Stimulated activated CD8-positive, alpha-beta memory T cell treated with anti-CD3 and anti-CD28 coated beads, Interleukin-15, amount 100 ng/mL, for 24 hours (primary cell): ENCODE measurements at places on chromosomes 6 and 20.

GRCh38 chr6:142822383-142822782, 122.6 kb downstream of the HIVEP2 start:
- DNase-seq, result no peak

DNA sequence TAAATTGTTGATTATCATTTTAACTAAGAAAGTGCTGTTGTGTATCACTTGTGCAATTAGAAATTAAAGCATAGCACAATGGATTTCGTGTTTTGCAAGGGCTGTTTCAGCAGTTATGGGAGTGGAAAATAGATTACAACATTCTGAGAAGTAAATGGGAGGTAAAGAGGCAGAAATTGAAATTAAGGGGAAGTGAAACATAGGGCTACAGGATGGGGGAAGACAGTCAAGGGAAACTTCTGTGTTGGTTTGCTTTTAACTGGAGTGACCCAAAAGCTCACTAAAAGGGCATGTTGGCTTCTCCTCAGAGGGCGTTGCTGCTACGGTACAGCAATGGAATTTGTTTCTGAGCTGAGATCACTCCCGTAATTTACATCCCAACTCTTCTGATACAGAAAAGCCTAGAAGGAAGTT, 147.5 kb downstream of the BCAS1 start:
- no peak for DNase-seq

GRCh38 chr6:38599966-38600550, 39.7 kb downstream of the BTBD9 start:
- DNase-seq, result no peak

DNA sequence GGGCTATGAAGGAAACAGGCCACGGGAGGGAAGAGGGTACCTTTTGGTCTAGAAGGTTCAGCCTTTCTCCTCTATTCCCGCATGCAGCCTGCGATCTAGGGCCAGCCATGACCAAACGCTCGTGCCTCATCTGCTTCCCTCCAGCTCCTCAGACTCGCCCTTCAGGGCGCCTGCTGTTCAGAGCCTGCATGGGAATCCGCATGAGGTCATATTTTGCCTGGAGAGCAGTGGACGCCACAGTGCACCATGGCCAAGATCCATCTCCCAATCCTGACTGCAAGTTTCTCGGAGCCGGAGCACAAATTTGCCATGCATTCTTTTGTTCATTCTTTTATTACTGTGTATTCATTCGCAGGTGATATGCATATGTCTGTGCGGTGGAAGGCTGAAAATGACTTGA, 608.1 kb downstream of the QKI start:
- DNase-seq, result no peak

GRCh38 chr6:129552413-129552812, 157.6 kb downstream of the ARHGAP18 start:
- DNase-seq, result no peak

DNA sequence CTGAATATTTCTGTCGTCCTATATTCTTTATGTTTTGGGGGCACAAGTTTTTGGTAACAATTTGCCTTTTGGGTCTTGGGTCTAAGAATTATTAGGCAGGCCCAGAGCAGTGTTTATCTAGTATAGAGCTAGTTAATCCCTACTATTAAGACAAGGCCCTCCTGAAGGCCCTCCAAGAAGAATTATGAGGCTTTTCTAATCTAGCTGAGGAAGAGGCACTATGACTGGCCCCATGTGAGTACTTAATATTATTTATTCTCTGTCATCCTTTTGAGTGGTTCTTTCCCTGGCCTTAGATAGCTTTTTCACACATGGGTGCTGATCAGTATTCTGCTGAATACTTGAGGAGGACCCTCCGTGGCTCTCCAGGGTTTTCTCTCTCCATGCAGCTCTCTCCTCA, 25.1 kb downstream of the CHMP4B start:
- no peak for DNase-seq

- DNase-seq, result no peak
Observed at GRCh38 chr6:141335477-141336273, 797.0 kb upstream of the GJE1 start.

DNA sequence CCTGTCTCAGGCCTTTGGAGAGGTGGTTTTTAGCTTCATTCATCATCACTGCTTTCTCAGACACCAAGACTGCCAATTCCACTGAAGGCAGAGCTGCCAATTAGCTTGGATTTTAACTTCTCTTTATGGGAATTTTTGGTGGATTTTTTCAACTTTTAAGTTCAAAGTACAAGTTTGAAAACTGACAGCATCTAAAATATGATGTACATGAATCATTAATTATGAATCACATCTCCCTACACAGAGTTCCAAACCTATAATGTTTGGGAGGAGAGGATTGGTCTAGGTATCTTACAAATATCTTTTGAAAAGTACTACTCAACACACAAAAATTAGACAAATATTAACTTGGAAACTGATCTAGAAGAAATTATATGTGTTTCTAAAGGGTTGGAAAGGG, 25.5 kb downstream of the CNKSR3 start:
- no peak for DNase-seq

- DNase-seq, result no peak
Observed at GRCh38 chr6:26331218-26332073, 33.6 kb upstream of the BTN3A2 start.

DNA sequence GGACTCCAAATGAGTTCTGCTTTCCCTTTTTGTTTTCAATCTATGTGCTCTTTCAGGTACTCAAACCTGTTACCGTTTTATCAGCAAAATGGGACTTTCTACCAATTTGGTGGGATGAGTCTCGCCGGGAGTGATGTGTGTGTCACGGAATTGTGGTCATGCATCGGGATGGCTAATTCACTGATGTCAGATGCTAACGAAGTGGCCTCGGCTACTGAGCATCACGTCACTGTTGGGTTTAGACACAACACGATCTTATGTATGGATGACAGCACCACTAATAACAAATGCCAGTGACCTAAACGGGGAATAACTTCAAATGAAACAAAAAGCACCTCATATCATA, 1.6 kb upstream of the PCK1 start:
- DNase-seq, result no peak

DNA sequence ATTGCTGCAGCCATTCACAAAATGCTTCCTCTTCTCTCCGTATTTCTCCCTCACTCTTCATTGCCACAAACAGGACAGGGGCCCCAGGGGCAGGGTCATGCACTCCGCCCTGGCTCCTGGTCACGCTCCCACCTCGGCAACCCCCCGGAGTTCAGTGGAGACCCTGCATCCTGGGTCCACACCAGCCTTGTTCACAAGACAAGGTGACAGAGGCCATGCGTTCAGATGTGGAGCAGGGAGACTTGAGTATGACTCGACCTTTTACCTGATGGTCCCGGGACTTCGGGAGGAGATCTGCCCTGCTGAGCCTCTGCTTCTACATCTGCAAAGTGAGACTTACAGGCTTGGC, 49.4 kb downstream of the ANKRD60 start:
- no peak for DNase-seq

GRCh38 chr6:143999406-143999805, 8.7 kb downstream of the PLAGL1 start:
- DNase-seq, result no peak

GRCh38 chr6:75204217-75204958, 1.5 kb downstream of the COL12A1 start:
- no peak for DNase-seq

GRCh38 chr6:81938014-81938856, 185.8 kb upstream of the TENT5A start:
- DNase-seq, result no peak

DNA sequence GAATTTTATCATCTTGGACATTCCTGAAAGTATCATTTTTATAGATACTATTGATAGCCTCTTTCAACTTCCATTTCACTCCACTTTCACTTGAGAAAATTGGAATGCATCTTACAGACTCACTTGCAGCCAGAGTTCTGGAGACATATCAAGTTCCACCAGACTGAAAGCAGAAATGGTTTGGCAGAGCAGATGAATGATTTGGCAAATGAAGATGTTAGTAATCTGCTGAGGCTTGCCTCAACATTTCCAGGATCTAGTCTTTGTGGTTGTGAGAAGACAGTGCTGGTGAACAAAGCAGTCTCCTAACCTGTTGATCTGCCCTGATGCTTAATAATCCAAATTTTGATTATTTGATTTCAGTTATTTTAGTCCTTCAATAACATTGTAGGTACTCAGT, 202.6 kb downstream of the TRDN start:
- DNase-seq, result no peak

DNA sequence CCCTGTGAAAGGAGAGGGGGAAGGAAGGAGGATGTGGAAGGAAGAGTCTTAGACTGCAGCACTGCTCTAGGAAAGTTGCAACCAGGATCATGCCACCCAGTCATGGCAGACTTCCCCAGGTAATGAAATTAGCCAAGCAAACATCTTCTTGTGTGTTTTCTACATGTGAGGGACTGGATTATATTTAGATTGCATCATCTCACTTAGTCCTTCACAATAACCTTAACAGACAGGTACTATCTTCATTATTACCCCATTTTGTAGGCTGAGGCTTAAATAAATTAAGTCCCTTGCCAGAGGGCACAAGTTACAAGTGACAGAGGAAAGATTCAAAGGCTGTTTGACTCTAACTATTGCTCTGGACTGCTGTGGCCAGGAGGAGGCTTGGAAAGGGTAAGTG, 9.7 kb upstream of the MAFB start:
- no peak for DNase-seq

DNA sequence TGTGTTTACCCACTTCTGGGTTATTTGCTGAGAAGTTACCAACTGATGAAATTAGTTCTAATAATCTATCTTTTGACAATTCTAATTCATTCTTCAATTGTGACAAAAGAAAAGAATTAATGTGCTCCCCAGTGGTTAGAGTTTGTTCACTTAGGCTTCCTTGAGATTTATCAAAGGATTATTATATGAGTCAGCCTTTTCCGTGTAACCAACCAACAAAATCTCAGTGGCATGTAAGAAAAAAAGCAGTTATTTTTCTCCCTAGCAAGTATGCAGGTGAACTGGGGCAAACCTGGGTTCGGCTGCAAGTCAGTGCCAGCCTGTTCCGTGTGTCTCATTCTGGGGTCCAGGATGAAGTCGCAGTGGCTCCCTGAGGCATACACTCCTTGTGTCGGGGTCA, 28.8 kb upstream of the HIVEP1 start:
- DNase-seq, result no peak

DNA sequence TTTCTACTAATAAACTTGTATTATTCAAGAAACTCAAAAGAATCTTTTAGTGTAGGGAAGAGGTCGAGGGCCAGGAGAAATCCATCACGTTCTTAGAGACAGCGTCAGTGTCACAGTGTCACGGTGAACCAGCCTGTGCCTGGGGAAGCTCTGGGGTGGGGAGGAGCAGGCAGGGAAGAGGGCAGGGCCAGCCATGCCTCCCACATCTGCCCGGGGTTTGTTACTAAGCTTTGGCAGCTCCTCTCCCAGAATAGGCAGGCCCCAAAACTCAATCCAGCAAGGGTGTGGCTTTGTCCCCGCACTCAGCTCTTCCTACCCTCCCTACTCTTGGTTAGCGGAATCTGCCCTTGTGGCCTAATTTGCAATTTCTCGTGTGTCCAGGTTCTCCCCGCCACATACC, 72.9 kb downstream of the TCP11 start:
- DNase-seq, result no peak

DNA sequence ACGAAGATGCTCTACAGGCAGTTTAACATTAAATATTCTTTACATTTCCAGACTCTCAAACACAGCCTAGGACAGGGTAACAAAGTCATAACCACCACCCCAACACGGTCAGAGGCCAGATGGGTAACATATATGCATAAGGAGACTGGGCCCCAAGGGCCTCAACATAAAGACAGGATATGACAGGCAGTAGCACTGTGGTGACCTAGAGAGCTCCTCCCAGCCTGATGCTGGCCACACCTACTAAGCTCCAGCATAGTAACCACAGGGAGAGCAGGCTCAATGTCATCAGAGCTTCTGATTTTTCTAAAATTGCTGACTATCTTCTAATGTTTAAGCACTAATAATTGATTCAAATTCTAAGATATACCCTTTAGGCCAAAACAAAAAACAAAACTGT, 21.7 kb downstream of the SMLR1 start:
- DNase-seq, result no peak

GRCh38 chr6:26485112-26485780, 14.9 kb upstream of the BTN1A1 start:
- DNase-seq, result no peak

DNA sequence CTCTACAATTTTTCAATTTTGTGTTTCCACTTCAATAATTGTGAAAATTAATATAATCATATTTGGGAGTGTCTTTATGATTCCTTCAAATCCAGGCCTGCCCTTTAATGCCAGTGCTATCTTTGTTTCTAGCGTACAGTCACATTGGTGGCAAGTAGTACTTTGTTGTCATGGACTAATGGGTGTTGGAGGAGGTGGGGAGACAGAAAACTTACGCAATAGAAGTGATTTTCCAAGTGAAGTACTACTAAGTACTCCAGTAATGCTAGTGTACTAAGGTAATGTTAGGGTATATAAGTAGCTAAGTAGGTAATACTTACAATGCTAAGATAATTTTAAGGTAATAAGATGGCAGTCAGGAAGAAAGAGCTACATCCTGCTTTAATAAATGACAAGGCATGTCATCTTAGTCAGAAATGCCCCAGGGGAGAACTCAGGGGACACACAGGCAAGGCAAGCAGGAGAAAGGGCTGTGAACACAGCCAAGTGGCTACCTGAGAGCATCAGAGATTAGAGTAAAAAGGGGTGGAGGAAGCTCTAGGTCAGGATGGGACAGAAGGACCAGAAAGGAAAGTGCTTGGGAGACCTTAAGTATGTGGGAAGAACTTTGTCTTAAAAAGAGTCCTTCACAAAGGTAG, 217.2 kb upstream of the PRDM1 start:
- no peak for DNase-seq

DNA sequence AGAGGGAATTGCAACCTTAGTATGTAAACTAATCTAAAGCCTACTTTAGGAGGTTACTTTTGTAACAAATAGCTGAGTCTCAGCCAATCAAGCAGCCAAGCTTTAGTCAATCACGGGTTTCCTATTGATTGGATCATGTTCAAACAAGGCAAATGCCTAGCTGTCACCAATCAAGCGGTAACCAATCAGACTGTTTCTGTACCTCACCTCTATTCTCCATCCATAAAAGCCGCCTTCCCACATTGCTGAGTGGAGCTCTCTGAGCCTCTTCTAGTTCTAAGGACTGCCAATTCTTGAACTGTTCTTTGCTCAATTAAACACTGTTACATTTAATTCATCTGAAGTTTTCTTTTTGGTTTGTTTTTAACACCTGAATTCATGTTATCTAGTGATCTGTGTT, 148.4 kb upstream of the BMP5 start:
- no peak for DNase-seq

- DNase-seq, result peak; percentile 13
Observed at GRCh38 chr20:36573798-36574365, 485 bp downstream of the TGIF2 start.

DNA sequence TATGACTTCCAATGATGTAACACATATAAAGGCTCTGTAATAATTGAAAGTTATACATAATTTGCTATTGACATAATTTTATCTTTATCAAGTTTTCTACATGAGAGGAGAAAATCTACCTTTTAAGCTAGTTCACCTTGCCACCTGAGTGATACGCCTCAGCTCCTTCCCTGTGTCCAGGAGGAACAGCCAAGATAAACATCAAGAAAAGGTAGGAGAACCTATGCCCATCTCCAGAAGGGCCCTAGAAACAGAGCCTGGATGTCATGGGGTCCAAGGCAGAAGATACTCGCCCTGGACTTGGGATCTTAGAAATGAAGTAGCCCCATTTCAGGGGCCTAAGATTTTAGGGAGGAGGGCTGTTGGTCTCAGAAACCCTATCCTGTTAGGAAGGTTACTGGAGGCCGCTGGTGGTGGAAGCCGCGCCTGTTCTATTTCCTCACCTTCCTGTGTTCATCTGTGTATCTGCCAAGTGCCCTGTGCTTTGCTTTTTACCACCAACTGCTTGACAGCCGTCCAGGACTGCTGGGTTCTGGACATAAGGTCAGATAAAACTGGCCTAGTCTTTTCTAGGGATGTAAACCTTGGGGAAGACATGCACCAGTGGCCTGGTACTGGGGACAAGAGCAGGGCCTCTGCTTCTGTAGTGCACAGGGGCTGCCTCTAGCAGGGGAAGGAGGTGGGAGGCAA, 178.5 kb downstream of the ARID1B start:
- DNase-seq, result no peak
